ENCODE measurements at places on chromosomes 7 and 10.
A peak's percentile ranks its signal among the peaks of the same experiment; 100 is the strongest.

DNA sequence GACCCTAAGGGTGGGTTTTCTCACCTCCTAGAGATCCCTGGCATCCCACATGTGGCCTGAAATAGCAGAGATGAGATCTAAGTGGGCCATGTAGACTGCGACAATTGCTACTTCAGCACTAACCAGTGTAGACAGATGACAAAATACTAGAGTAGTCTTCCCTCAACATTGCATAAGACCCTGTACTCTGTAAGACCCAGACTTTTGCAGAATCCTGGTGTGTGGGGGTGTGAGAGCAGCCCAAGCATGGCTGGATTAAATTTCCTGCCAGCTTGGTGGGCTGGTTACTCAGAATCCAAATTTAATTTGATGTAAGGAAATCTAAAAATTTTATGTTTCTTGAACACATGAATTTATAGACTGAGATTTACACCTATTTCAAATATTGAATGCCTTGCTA is 88.3 kb downstream of the ZNF365 start:
- no peak for DNase-seq

DNA sequence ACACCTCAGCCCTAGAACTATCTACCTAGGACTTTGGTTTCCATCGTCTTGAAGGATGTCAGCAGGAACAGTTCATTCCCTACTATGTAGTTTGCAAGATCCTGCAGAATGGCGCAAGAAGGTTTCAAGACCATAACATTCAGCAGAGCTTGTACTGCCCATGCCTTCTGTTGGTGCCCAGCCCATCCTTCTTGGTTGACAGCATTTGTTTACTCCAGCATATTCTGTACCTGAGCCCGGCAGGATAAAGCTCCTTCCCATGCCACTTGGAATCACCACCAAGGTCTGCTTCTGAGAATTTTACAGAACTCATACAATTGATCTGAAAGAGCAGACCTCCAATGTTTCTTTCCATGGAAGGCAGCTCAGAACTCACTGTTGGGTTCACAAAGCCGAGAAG is 150.8 kb downstream of the ARID5B start:
- DNase-seq = no peak

DNA sequence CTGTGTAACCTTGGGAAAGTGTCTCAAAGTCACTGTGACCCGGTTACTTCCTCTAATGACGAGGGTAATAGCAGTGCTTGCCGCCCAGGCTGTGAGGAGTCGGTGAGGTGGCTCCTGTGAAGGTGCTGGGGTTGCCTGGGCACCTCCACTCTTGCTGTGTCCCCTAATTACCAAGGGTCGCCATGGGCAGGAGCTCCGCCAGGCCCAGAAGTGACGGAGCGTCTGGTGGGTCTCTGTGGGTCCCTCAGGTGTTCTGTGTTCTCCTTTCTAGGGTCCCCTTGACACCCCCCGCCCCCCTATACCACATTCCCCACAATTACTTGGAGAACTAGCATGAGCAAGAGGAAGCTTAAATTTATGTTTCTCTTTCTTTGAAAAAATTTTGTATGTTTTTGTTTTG is 161.5 kb downstream of the WDR37 start:
- no peak for DNase-seq

GRCh38 chr10:48671914-48672595 is 12.6 kb upstream of the WDFY4 start:
- DNase-seq = no peak

DNA sequence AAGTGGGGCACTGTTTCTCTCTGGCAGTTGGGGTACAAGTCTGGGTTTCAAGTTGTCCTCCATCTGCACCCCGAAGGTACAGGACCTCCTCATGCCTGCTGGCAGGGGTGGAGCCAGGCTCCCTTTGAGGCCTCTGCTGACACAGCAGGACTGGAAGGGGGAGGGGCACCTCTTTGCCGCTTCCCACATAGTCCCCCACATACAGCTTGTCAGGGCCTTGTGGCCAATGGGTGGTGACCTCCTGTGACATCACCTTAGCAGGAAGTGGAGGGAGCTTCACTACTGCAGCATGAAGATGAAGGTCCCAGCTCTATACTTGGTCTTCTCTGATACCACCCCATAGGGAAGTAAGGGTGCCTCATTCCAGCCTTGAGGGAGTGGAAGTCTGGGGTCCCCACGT is 167.8 kb downstream of the RAMP3 start:
- no peak for DNase-seq

DNA sequence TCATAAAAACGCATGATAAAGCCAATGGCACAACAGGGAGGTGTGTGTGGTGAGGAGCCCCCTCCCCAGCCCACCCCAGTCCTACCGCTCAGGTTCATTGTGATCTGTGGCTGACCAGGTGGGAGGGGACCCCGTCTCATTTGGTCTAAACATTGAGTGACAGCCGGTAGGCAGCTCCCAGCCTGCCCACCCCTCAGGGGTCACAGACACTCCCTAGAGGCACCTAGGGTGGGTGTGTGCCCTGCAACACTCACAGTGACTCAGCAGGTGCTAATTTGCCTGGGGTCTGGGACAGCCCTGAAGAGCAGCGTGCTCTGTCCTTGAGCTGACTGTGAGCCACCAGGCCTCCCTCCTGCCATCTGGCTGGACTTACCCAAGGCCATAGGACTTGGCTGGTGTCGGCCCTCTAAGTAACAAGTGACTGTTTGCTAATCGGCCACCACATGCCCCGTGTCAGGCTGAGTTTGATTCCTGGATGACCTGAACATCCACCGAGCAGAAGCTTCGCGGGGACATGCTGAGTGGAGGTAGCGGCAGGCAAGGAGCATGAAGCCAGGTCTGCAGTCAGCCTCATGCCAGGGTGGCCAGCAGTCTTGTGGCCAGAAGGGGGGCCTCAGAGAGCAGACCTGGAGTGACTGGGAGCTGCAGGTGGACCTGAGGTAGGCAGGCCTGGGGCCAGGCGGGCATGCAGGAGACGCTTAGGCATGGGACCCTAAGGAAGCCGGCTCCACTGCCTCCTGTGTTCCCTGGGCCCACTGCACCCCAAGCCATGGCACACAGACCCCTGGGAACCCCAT is 282.3 kb upstream of the SHH start:
- no peak for DNase-seq

DNA sequence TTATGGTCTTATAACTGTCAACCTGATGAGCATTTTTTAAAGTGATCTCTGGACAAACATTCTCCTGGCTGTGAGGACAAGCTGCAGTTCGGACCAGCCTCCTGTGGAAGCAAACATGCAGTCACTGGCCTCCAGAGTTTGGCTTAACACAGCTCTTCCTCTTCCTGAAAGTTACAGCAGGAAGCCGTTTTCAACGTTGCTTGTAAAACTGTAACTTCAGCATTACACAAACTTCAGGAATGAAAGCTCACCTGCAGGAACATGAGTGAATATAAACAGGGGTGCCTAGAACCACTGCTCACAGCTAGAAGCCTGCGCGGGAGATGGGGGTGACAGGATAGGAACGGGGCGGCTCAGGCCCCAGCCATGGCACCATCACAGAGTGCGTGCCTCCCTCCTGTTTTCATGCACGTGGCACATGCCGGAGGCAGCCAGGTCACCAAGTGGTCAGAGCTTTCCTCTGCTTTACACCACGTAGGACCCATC is 292.9 kb upstream of the PITRM1 start:
- no peak for DNase-seq

DNA sequence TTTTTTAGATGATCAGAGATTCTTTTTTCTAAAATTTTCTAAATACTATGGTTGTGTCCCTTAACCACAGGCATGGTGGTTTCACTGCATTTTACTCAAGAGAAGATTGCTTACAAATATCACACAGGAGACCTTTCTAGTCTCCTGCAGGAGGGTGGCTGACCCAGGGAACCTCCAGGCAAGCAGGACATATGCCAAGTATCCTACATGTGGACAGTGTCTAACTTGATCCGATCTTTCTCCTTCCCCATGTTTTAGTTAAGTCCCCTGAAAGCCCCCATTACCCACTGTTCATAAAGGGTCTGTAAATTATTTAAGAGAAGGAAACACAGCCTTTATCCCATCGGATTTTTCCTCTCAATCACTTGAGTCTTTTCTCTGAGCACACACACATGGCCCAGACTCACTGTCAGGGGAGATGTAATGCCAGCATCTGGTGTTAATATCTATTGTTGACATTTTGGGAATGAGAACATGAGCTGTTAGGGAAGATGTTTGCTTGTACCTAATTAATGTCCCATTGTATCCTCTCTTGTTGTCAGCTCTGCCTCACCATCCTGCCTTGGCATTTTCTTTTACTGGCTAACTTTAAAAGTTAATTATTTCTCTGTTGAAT is 755.2 kb downstream of the AUTS2 start:
- DNase-seq = no peak

DNA sequence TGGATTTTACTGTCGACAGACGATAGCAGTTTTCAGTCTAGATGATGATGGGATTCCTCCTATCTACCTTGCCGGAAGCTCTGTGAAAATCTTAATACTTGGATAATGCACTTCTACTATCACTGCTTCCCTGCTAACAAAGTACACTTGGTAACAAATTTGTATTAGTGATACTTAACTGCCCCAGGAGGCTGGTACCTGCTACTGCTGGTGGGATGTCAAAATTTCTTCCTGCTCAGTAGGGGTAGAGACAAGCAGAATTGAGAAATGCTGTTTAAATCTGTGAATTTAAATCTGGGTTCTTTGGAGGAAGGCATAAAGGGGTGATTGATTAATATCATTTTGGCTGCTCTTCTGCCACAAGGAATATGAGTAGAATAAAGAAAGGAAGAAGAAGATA is 99.8 kb upstream of the STRIP2 start:
- no peak for DNase-seq

DNA sequence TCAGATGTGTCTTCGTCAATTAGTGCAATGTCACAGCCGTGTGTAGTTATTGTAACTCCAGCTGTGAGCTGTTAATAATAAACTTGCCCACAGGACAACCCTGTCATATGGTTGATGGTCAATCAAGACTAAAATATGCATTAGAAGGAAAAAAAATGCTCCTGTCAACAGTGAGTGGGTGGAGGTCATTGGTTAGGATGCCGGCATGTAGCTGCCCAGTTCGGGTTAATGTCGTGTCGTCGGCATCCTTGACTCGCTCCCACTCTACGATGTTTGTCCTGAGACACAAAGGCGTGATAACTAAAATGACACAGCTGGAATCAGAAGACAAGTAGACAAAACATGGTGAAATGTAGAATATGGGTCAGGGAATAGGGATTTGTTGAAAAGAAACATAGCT is 442.8 kb upstream of the NPVF start:
- no peak for DNase-seq

- no peak for DNase-seq
Observed at GRCh38 chr7:27251136-27251651, 8.6 kb downstream of the EVX1 start.

DNA sequence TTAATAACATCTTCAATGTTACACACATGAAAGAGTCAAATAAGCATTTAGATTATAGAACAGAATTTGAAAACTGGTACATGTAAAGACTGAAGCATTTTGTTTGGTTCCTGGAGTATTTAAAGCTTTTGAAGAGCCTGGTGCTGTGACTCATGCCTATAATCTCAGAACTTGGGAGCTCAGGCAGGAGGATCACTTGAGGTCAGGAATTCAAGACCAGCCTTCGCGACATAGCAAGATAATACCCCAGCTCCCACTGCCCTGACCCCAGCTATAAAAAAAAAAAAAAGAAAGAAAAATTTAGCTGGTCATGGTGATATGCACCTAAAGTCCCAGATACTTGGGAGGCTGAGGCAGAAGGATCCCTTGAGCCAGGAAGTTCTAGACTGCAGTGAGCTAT is 87.8 kb downstream of the HDAC9 start:
- no peak for DNase-seq

DNA sequence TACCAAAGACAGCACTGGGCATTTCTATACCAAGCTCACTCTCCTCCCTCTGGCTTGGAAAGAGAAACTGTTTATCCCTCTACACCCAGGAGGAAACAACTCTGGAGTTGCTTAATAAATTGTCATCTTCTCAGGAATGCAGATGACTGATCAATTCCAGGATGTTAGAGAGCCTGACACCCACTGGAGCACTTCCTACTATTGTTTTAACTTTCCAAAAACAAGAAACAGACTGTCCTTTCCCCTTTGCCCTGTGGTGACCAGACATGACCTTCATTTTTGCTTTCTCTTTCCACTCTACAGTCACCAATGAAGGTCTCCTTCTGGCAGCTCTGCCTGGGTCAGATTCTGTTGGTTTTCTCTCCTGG is 19.6 kb downstream of the GIMAP4 start:
- DNase-seq = no peak

DNA sequence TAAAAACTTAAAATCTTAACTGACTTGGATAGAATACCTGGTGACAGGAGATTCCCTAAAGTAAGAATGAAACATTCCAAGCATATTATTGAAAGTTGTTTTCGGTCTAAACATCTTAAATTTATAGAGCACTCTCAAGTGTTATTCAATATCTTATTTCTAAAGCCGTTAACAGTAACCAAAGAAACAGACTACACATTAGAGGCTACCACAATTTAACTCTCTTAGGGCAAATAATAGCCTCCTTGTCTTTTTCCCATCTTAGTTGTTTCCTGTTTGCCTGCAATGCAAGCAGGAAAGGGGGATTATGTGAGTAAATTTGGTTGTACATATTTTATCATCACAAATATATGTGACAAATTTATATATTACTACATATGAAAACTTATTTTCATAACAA is 31.4 kb downstream of the NAPEPLD start:
- no peak for DNase-seq

DNA sequence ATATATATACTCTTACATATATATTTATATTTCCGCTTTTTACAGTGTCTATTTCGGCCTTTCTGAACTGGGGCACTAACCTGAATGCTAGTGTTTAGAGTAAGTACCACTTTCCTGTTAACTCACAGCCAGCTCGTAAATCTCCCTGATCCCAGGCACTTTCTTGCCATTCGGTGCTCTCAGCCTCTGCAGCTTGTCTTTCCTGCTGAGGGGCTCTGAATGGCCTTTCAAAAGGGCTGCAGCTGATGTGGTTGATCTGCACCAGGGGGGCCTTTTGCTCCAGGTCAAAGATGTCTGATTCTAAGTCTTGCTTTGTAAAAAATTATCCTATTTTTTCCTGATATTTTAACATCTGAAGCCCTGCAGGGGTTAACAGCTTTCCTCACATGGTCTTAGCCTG is 25.5 kb upstream of the HPS1 start:
- DNase-seq = no peak

DNA sequence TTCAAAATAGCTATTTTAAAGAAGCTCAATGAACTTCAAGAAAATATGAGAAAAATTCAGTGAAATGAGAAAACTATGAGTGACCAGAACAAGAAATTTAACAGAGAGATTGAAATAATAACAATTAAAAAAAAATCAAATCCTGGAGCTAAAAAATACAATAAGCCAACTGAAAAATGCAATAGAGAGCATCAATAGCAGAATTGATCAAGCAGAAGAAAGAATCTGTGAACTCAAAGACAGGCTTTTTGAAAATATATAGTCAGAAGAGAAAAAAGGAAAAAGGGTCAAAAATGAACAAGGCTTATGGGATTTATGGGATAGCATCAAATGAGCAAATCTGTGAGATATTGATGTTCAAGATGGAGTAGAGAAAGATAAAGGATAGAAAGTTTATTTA is 133.0 kb downstream of the OTUD1 start:
- DNase-seq = no peak

- DNase-seq = no peak
Observed at GRCh38 chr10:104326991-104327610, 11.2 kb downstream of the ITPRIP start.

- peak; percentile 36 for DNase-seq
Observed at GRCh38 chr7:131071786-131072504, 255.7 kb upstream of the MKLN1 start.

- no peak for DNase-seq
Observed at GRCh38 chr7:52956379-52956915, 79.0 kb upstream of the POM121L12 start.

Measured in activated CD4-positive, alpha-beta T cell treated with anti-CD3 and anti-CD28 coated beads, Interleukin-10, Interleukin-2, amounts not matched to agents 100 ng/mL and 50 ng/mL, durations not matched to agents 16 hours and 8 hours (primary cell).